ENCODE measurements at places on chromosomes 1 and 21.
A peak's percentile ranks its signal among the peaks of the same experiment; 100 is the strongest.

GRCh38 chr1:119288751-119289150 is 79.8 kb upstream of the HAO2 start:
- no peak for DNase-seq

- DNase-seq = no peak
These were observed 8.2 kb upstream of the MAGOH start for GRCh38 chr1:53246261-53247134.

DNA sequence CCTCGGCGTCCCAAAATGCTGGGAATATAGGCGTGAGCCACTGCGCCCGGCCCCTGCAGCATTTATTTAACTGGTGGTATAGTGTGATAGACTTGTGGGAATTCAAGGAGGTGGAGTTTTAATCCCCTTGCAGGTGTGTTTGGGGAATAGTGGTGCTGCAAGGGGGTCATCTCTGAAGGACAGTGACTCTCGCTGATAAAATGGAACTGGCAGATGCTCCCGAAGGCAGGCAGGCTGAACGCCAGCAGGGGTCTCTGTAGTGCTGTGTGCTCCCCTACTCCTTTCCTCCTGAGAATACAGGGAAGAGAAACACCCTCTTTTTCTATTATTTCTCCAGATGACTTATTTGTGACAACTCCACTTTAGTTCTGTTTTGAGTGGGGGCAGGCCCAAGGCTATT is 4.0 kb downstream of the OSCP1 start:
- DNase-seq = no peak

GRCh38 chr1:85091671-85092280 is 43.5 kb upstream of the MCOLN3 start:
- DNase-seq = no peak

- DNase-seq = no peak
These were observed 24.6 kb downstream of the PRMT6 start for GRCh38 chr1:107081102-107081501.

- DNase-seq = no peak
These were observed 47.2 kb downstream of the VPS26C start for GRCh38 chr21:37219761-37220432.

GRCh38 chr1:12315146-12315545 is 85.3 kb downstream of the VPS13D start:
- no peak for DNase-seq

DNA sequence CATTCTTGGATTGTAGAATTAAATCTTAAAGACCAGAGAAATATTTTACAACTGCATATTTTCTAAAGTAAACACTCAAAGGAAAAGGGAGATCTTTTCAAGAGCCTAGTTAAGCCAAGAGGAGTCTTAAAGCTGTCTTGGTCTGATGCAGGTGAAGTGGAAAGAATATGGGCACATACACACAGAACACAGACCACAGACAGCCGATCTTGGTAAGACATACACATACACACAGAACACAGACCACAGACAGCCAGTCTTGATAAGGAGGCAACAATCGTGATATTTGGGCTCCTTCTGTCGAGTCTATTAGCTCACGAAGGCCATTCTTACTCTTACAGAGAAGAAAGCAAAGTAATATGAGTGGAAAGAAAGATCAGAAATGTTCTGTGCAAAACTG is 1153.9 kb upstream of the TMPRSS15 start:
- DNase-seq = no peak

DNA sequence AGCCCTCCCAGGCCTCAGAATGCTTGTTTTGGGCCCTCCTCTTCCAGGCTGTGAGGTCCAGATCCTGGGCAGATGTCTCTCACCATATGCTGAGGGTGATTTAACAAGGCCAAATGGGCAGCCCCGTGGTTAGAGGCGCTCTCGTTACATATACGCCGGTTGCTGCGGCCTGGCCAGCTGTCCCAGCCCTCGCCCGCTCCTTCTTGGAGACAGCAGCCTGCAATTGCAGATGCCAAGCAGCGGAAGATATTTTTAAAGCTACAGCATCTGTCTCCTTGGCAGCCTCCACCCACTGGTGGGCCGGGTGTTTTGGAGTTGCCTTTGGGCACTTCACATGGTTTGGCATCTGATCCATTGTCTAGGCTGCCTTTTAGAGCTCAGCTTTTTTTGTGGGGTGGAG is 178.8 kb upstream of the NFIA start:
- no peak for DNase-seq

DNA sequence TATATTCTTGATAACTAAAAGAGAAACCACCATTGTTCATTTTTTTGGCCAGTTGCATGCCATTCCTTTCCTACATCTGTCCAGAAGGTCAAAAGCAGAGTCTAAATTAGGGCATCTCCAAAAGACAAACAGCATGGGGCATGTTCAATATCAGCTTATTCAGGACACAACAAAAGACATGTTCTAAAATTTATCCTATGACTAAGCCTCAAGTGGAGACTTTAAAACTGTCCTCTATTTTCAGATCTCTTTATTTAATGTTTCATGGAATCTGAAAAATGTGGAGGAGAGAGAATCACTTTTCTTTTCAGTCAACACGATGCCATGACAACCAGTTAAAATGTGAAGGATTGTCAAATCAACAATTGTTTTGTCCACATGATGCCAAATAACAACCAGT is 303.4 kb upstream of the PRMT6 start:
- DNase-seq = no peak

GRCh38 chr21:17391811-17392340 is 121.0 kb upstream of the CXADR start:
- no peak for DNase-seq

DNA sequence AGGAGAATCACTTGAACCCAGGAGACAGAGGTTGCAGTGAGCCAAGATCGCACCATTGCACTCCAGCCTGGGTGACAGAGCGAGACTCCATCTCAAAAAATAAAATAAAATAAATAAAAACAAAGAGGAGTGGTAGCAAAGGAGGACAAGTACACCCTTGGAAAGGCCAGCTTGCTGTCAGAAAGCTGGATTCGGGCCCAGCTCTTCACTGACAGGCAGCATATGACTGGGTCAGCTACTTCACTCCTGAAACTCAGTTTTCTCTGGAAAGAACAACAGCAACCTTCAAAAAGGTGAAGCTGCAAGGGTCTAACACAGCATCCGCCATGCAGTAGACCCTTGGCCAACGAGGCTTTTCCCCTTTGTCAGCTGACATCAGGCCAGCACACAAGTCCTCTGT is 156.0 kb upstream of the TIAM1 start:
- no peak for DNase-seq

GRCh38 chr1:180515857-180516388 is 13.5 kb upstream of the ACBD6 start:
- DNase-seq = peak; percentile 32

DNA sequence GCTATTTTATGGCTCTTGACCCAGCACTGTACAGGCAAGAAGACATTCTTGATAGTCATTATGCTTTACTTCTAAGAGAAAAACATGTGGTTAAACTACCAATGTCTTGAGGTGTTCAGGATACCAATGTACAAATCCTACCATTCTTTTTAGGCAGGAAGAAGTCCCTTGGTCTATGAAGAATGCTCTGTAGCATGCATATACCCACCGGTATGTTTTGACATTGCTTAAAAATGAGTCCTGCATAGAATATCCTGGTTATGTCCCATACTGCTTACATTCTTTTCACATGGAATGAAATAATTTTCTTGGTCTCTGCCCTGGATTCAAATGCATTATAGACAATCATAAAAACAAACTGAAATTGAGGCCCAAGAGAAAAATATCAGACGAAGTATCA is 4.8 kb downstream of the KRTAP27-1 start:
- DNase-seq = no peak

GRCh38 chr1:183080406-183080805 is 57.2 kb downstream of the LAMC1 start:
- DNase-seq = no peak

DNA sequence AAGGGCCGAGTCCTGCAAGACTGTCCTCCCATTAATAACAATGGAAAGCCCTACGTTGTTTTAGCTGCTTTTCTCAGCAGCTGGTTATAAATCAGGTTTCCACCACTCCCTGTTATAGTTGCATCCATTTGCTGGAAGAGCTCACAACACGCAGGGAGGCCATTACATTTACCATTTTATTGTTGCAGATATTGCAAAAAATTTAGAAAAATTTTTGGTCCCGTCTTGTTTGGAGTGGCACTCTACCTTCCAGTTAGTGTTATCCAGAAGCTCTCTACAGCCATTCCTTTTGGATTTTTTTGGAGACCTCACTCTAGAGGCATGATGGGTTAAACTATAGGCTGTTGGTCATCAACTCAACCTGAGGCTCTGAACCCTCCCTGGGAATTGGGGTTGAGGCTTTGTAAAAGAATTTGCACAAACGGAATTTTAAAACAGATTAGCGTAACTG is 1532.1 kb upstream of the TPTE start:
- DNase-seq = no peak

DNA sequence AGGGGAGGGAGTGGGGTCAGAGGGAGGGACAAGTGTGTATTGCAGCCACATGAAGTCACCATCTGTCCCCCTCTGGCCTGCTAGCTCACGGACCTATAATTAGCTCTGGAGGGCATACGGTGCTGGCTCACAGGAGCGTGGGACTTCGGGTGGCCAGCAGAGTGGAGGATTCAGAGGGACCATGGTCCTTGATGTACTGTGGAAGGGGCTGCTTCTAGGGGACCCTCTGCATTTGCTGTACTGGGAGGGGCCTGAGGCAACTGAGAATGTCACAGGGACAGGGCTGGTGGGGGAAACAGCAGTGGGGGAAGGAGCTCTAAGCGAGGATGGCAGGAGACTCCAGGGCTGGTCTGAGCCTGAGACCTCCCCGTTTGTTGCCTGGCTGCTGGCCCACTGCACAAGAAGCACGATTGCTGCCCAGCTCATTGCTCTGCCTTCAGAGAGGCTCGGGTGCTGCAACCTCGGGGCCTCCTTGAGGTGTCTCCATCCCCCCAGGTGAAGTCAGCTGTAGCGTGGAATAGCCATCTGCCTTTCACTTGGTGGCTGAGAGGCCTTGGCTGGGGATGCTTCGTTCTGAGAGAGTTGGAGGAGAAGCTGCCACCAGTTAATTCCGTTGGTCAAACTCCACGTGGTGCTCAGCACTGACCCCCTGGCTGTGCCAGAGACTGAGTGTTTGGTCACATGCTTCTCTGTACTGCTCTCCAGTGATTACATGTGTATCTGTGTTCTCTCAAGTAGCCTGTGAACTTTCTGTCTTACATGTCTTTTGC is 2.7 kb downstream of the PPFIA4 start:
- DNase-seq = no peak

DNA sequence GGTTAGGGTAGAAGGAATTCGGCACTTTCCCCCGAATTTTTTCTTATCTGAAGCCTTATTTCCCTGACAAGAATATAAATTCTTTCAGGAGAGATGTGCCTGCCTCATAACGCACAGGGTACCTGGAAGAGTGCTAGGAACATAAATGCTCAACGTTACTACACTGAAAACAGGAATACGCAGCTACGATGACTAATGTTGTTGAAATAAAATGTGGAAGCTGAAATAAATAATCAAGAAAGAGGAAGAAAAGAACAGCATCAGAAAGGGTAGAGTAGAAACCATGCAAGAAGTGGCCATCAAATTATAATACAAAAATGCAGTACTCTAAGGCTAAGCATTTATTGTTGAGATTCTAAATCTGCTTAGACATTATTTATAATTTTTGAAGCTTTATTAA is 33.9 kb downstream of the SLC66A1 start:
- no peak for DNase-seq

DNA sequence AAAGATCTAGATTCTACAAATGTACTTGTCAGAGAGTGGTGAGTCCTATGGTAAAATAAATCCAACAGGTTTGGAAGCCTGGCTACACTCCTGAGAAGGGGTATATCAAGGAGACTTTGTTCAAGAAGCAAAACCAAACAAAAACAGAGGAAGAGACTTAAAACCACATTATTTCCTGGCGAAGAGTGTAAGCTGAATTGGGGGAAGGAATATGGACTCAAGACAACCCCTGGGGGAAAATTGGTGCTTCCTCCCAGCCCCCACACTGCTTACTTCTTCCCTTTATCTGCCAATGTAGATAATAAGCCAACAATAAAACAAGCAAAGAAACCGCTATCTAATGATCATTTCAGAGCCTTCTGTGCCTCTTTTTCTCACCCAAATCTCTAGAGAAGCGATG is 48.4 kb upstream of the ZBTB18 start:
- DNase-seq = no peak

DNA sequence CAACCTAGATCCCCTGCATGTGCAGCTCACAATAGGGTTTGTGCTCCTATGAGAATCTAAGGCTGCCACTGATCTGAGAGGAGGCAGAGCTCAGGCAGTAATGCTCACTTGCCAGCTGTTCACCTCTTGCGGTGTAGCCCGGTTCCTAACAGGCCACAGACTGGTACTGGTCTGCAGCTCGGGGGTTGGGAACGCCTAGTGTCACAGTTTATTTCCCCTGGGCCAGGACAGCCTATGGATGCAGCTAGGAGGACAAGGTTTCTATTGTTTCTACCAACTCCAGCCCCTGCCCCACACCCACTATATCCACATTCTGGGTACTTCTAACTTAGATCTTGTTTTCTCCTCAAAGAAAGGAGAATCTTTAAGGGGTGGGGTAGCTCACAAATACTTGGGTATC is 58.7 kb upstream of the PRRC2C start:
- no peak for DNase-seq

GRCh38 chr1:113858418-113858817 is 13.1 kb downstream of the PTPN22 start:
- DNase-seq = no peak

- no peak for DNase-seq
These were observed 48.2 kb upstream of the TNFSF4 start for GRCh38 chr1:173255214-173255813.

GRCh38 chr1:1014799-1015681 is 1.7 kb downstream of the ISG15 start:
- DNase-seq = no peak

DNA sequence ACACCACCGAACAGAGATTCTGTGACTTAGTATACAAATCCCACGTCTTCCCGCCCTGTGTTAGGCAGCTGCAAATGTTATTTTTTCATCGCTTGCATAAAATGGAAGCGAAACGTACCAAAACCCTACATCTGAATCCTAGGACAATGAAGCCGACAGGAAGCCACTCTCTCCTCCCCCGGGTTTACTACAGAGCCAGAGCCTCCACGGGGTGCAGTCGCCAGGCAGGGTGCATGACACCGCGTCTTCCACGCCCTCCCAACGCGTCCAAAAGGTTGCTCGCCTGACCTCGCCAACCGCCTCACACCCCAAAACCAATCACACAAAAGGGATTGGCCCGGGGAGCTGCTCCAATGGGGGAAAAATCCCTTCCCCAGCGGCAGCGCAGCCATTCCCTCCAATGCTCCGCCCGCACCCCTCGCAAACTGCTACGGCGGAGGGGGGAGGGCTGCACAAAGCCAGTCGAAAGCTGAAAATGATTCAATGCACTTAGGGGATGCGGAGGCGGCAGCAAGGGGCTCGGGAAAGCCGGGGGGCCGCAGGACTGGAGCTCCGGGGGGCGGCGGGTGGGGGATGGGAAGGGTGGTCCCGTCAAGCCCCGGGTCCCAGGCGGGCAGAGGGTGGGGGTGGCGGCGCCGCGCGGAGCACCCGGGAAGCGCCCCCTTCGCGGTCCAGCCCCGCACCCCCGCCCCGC is 701 bp downstream of the CEP170 start:
- peak; percentile 78 for DNase-seq

DNA sequence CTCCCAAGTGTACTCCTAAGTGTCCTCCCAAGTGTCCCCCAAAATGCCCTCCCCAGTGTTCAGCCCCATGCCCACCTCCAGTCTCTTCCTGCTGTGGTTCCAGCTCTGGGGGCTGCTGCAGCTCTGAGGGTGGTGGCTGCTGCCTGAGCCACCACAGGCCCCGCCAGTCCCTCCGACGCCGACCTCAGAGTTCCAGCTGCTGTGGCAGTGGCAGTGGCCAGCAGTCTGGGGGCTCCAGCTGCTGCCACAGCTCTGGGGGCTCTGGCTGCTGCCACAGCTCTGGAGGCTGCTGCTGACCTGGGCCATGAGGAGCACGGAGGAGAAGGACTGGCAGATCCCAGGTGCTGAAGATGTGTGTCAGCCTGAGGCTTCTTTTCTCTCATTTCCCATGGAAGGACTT is 993 bp downstream of the LCE5A start:
- DNase-seq = no peak

Measured in stimulated activated naive CD4-positive, alpha-beta T cell (primary cell).